Stimulated activated CD8-positive, alpha-beta memory T cell treated with anti-CD3 and anti-CD28 coated beads, Interleukin-2, amount 100 ng/mL, for 1 hour (primary cell): ENCODE measurements at places on chromosomes 16 and 17.

DNA sequence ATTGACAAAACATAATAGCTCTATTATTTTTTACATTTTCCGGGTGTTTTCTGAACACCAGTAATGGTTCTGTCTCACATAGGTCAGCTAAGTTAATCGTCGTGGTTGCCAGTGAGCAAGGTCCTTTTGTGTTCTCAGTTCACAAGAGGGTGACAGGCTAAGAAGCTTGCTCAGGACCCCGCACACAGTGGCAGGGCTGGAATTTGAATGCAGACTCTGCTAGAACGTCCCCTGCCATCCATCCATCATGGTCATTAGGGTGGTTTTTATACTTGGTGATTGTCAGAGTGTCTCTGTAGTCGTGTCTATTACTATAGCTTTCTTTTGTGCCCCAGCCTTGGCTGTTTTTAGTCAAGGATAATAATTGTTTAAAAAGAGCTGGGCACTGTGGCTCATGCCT lies 176.2 kb downstream of the SNX29 start:
- DNase-seq = no peak

DNA sequence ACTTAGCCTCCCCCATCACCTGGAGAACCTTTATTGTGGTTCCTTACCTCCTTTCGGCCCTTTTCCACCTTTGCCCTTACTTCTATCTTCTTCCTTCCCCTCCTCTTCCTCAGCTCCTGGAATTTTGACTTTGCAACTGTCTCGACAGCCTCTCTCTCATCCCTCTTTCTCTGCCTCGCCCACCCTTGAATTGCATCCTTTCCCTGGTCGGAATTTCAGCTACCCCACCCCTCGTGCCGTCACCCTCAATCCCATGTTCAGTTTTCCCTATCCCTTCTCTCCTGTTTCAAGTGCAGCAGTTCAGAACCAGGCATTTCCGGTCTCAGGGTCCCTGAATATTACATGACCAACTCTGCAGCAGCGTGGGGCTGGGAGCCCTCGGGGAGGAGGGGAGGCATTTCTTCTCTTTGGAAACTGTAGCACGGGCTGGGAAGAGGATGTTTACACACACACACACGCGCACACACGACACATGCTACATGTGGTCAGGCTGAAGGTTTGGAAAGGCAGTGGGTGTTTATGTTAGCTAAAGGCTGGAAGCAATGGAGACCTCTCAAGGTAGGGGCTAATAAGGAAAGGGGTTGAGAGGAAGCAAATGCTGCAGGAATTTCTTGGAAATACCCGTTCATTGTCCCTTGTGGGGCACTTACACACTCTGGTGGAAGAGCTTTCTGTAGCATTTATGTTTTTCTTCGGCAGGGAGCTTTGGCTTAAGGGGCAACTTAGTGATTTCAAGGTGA lies 971 bp downstream of the MINK1 start:
- DNase-seq = no peak

DNA sequence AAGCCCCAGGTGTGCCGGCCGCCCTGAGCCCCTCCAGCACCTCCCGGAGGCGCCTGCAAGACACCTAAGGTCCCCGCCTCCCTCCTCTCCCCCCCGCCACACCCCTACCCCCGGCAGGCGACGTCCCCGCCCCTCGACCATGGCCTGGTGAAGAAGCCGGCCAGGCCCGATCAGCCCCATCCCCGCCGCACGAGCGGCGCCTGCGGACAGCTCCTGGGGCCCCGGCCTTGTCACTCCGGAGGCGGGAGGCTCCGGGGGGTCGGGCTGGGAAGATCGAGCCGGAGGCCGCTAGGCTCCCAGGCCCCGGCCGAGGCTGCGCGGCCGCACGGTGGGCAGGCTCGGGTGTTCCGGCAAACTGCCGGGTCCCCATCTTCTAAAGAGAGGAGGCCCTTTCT lies 405 bp upstream of the ACE start:
- no peak for DNase-seq

- DNase-seq = no peak
Observed at GRCh38 chr16:64858076-64858475, 263.8 kb downstream of the CDH11 start.

DNA sequence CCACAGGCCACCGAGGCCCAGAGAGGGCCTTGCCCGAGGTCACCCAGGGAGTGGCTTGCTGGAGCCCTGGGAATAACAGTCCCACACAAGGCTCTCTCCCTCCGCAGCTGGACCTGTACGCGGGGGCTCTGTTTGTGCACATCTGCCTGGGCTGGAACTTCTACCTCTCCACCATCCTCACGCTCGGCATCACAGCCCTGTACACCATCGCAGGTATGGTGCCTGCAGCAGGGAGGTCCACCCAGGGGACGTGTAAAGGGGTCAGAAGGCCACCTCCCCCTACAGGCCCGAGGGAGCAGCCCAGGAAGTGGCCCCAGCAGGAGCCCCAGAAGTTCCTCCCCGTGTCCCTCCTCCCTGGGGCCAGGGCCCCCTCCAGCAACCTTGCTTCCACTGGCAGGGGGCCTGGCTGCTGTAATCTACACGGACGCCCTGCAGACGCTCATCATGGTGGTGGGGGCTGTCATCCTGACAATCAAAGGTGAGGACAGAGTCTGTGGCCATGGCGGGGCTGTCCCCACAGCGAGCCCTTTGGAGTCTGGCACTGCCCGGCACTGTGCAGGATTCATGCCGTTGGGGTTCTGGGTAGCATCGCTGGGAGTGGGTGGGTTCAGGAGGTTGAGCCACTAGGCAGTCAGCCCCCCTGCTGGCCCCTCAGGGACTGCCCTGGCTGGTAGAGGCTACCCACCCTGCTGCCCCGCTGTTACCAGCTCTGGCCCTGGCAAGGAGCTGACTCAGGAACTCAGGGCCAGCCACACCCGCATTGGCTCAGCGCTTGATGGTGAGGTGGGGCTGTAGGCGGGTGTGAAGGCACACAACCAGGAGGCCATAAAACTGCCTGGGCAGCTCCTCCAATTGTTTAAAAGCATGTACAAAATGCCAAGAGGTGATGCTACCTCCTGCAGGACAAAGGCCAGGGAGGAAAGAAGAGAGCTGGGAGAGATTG lies 17.3 kb downstream of the SLC5A10 start:
- no peak for DNase-seq

- no peak for DNase-seq
Observed at GRCh38 chr16:85838876-85839585, 39.5 kb downstream of the COX4I1 start.
